ENCODE measurements at places on chromosomes 3 and 15.

DNA sequence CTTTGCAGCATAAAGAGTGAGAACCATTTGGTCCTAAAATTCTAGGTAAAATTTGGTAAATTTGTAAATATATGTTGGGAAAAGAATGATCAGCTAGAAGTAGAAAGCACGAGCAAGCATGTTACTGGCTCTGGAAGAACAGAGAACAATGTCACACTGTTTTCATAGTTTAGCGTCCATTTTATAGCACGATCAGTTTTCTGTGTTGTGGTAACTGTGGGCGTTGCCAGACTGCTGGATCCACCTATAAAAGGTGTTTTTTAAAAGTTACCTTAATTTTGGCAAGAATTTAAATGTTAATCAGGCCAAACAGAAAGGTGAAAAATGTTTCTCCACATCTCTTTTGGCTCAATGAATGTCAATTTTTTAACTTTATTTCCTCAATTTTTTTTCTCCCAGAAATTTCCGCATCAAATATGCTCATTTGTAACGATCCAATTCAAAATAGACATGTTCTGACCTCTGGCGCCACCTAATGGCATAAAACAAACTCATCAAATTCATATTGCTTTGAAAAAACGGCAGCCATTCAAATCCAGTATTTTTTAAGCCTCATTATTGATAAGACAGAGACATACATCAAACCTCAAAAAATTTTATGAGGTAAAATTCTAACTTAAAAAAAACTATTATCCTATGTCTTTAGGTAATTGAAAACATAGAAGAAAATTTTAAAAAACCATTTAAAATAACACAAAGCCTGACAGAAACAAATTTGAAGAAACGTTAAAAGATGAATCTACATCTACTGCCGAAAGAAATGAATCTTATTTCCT is 5.5 kb upstream of the GP5 start:
- peak; percentile 36 for DNase-seq

DNA sequence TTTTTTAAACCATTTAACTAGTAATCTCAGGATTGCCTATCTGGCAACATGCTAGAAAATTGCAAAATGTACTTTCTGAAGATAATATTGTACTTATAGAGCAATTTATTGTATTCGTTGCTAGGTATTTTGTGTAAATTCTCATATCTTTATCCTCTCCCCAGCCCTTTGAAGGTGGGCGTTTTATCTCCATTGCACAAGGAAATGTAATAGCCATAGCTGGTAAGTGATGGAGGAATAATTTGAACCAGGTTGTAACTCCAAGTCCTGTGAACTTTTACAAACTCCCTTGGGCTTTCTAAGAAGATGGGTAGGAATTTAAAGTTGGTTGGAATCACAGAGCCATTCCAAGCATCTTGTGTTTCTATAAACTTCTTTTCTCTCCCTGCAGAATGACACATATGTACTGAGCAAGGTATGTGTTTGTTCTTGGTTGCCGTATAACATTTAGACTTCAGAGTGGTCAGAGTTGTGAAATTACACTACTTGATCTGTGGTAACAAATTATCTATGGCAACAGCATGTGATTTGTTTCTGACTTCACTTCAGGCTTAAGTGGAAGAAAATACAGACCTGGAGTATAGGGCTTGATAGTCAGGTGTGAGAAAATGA is 170.9 kb downstream of the AKAP13 start:
- DNase-seq, result no peak

GRCh38 chr3:105906836-105907235 is 38.0 kb upstream of the CBLB start:
- DNase-seq, result no peak

DNA sequence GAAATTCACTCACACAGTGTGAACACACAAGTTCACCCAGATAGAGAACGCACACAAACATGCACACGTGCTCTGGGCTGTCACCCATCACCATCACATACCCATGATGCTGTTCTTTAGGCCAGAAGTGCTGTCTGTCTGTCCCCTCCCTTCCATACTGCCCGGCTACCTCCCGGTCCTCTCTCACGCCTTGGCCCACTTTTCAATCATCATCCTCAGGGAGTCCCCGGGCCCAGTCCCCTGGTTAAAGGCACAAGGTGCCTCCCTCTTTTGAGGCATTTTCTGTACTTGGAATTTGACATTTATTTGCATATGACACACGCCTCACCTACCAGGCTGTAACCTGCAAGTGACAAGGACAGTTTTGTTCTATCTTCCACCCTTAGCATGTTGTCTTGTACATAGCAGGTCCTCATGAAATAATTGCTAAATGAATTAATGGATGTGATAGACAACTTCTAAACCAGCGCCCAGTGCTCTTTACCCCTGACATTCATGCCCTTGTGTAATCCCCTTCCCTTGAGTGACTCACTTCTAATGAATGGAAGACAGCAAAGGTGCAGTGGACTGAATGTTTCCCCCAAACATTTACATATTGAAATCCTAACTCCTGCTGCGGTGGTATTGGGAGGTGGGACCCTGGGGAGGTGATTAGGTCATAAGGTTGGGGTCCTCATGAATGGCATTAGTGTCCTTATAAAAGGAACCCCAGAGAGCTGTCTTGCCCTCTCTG is 73.9 kb upstream of the ADPGK start:
- DNase-seq, result no peak

GRCh38 chr3:174358252-174358651 is 500.9 kb upstream of the NAALADL2 start:
- DNase-seq, result no peak

- DNase-seq, result no peak
Observed at GRCh38 chr3:15066467-15066866, 1.4 kb upstream of the MRPS25 start.

DNA sequence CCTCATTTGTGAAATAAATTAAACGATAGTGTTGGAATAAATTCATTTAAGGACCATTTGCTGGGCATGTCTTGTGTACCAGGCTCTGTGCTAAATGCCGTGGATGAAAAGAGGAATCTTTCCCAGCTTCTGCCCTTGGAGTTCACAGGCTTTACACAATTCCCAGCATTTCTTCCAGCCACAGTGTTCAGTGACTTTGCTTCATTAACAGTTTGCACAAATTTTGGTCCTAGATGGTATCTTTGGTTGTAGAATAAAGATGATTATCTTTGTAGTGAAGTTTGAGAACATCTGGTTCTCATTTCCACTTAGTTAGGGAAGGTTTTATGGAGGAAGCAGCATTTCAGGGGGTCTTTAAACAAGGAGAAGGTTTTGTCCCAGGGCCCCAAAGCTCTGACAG is 100.1 kb downstream of the LRTM1 start:
- DNase-seq, result no peak

GRCh38 chr3:152227027-152227426 is 41.7 kb upstream of the MBNL1 start:
- no peak for DNase-seq

DNA sequence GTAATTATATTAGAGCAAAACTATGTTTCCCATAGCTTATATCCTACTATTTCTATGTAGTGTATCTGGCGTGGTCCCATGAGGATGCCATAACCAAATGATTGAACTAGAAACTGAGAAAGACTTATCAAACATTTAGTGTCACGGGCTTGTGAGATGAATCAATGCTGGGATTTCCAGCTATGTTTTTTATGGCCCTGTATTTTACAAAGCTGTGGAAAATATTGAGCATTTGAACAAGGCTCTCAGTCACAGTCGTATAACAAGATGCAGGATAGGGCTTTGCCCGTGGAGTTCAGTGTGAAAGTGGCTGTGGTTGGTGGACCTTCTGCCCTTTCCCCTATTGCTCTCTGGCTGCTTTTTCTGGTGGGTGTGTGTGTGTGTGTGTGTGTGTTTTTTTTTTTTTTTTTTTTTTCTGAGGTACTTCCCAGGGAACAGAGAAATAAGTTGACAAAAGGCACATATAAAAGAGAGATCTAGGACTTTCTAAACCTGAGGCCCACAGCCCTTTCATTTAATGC is 60.7 kb downstream of the CACNA1D start:
- no peak for DNase-seq

DNA sequence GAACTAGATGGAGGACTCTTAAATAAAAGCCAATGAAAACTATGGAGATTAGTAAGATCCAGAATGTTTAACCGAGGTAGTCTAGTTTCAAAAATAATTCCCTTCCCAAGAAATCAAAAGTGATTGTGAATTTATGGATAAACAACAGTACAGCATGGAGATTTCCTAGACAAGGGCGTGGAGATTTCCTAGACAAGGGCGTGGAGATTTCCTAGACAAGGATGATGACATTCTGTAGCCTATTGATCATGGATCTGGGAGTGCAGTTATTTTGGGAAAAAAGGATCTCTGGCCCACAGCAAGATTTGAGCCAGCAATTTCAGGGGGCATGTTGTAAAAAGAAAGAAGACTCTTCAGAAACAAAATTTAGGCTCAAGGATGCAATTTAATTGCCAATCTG is 175.3 kb downstream of the RAP2B start:
- DNase-seq, result no peak

GRCh38 chr3:13415236-13415986 is 4.7 kb downstream of the NUP210 start:
- DNase-seq, result no peak

DNA sequence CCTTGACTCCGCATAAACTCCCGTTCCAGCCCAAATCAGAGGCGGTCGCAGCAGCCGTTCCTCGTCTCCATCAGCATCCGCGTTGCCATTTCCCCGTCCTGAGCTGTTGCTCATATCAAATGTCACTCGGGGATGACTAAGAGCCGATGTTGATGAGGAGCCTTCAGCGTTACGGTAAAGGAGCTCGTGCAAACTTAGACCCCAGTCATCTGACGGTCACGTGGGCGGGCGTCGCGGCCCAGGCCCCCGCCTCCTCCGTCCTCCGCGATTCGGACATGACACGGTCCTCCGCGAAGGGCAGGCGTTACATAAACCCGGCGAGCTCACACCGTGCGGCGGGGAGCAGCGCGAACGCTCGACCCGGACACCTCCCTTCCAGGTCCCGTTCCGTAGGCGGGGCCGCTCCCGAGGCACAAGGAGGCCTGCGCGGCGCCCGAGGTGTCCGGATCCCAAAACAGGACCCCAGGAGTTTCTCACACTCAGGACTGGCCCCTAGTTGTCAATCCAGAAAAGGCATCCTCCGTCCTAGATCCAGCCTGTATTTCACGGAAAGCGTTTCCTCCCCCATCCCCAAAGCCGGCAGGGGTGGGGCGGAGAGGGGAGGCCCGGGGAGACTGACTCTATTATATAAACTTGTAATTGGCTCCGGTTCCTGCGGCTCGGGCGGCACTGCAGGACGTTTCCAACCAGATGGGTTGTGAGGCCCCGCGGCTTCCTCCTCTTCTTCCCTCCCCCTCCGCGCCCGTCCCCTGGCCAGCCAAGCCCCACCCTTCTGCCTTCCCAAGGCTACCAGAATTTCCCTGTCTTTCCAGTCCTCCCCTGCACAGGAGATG is 100.0 kb upstream of the IGF1R start:
- DNase-seq, result peak; percentile 28
